ENCODE measurements at places on chromosomes 3 and 15.
A peak's percentile ranks its signal among the peaks of the same experiment; 100 is the strongest.

- peak; percentile 14 for DNase-seq
These were observed 274.5 kb downstream of the ZBTB20 start for GRCh38 chr3:114872588-114872987.

- peak; percentile 16 for DNase-seq
These were observed 20.5 kb upstream of the MINDY4B start for GRCh38 chr3:150925751-150926201.

DNA sequence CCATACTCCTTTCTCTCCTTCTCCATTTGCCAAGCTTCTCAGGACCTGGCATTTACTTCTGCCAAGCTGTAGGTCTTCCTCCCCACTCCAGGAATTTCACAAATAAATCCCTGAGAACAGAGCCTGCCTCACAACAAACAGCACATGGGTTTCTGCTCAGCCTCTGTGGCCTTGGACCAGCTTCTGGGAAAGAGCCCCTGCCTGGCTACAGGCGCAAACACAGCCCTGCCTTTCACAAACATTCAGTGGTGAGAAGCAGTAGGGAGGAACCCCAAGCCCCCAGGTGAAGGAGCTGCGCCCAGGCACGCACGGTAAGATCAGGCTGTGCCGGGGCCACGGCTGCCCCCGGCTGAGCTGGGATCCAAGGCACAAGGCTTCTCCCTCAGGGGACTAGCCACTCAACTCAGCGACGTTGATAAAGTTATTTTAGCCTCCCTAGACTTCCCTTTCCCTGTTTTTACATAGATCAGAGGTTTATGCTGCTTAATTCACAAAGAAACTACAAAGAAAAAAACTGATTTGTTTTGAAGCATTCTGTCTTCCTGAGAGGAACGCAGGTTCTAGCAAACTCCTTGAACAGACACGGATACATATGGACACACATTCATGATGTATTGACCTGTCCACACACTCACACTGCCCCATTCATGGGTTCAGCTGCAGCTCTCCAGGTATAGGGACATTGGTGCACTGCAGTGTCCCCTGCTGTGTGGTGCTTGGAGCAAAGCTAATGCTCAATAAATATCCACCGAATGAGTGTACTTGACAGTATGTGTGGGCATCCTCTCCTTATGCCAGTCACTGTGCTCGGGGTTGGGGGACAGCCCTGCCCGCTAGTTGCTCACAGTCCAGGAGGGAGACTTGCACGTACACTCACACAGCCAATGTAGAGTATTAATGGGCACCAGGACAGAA, 25.4 kb downstream of the HES1 start:
- no peak for DNase-seq

GRCh38 chr3:87793337-87793877, 265.4 kb downstream of the CGGBP1 start:
- no peak for DNase-seq

DNA sequence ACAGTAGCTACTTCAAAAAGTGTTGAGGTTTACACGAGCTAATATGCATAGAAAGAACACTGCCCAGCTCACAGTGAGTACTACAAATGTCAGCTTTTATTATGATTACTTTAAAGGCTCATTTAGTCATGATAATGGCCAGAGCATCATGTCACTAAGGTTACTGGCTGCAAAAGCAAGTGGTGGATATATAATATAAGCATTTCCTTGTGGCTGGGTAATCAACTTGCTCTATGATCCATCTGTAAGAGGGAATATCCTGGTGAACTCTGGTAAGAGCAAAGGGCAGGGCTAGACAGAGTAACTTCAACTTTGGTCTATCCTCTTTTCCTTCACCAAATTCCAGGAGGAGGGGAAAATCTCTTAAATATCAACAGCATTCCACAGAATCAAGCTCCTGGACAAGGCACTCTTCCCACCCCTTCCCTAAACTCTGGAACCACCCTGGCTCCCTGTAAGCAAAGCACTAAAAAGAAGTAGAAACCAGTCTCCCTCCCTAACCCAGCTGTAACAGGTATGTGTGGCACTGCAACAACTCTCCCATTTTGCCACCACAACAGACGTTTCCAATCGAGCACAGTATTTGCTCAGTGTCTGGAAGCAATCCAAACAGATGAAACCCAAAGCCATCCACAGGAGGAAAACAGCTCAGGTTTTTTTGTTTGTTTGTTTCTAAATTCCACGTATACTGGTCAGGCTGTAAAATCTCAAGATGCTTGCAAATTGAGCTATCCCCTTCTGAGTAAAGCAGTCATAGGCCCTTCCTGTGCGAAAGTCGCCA, 13.4 kb downstream of the B4GALT4 start:
- no peak for DNase-seq

GRCh38 chr15:25068696-25069095, 113.9 kb downstream of the SNRPN start:
- no peak for DNase-seq

DNA sequence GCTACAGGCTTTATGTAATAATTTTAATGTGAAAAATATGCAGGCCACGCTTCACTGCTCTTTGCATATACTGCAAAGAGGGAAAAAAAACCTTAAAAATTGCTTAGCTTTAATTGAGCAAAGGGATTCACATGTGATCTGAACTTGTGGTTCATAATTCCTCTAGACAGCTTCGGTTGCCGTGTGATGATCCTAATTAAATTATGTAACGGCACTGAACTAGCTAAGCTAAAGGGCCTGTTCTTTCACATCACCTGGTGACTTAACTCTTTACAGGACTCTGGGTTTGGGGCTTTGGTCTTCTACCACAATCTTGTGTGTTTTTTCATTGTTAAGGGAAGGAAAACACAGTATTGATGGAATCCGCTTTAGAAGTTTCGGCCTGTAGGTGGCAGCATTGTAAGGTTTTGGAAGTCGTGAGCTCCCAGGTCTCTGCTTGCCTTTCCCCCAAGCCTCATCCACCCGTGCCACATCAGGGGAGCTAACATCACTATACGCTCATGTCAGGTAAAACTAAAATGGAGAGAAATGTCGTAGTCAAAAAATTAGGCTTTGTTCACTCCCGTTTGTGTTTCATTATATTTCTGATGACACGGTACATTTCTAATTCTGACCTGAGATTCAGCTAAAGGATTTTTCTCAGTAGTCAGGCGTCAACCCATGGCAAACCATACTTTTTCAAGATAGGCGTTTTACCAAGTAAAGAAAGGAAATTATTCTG, 205.6 kb upstream of the DPH6 start:
- DNase-seq = peak; percentile 82

DNA sequence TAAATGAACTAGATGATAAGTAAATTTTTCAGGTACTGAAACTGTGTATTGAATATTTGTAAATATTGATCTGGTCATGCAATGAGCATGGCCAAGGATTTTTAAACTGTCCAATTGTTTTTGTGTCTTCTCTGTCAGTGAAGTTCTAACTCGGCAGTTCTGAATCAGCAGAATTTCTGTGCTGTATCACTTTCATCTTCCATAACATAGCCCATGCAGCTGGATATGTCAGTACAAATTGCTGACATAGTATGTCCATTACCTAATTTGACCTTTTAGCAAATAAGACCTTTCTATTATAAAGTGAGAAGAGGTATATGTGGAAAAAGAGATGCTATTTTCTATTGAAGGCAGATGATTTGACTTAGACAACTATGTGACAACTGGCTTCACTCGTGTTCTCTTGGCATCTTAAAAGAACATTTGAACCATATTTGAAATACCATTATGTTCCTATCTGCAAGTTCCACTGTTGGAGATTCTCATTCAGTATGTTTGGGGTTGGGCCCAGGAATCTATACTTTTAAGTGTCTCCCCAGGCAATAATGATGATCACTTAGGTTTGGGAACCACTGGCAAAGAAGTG, 90.4 kb downstream of the CMSS1 start:
- DNase-seq = no peak

DNA sequence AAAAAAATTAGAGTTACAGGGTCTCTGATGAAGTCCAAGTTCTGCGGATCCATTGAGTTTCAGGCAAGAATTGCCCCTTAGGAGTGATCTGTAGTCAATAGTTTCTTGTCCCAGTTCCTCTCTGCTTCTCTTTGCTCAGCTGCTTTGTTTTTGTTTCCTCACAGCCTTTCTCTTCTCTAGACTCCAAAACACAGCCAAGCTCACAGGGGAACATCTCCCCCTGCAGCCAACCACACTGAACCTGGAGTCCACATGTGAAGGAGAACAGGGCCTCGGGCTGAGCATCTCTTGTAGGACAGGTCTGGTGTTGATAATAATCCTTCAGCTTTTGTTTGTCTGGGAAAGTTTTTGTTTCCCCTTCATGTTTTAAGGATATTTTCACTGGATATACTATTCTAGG, 202.6 kb upstream of the ATP10A start:
- no peak for DNase-seq

- no peak for DNase-seq
These were observed 68.0 kb upstream of the IQSEC1 start for GRCh38 chr3:13141183-13141582.

- DNase-seq = no peak
These were observed 41.8 kb downstream of the IQCB1 start for GRCh38 chr3:121793078-121793477.

- DNase-seq = no peak
These were observed 188.0 kb downstream of the SOX2 start for GRCh38 chr3:181899702-181900101.

- no peak for DNase-seq
These were observed 27.5 kb downstream of the NR1I2 start for GRCh38 chr3:119809249-119810017.

- no peak for DNase-seq
These were observed 1.3 kb downstream of the COLQ start for GRCh38 chr3:15520185-15520584.

GRCh38 chr15:71043373-71043772, 71.9 kb upstream of the THSD4 start:
- peak; percentile 90 for DNase-seq

- no peak for DNase-seq
These were observed 17.9 kb upstream of the LRRK1 start for GRCh38 chr15:100901296-100901695.
